H1 (cell line): ENCODE measurements at places on chromosomes 13 and 19. TPM values are rescaled to one million over a fixed set of nuclear protein-coding genes. Genes with fewer than 3 reads are reported as not detected.

GRCh38 chr19:46634045-46634655, 1.9 kb downstream of the GNG8 start:
- peaks cover 44% of the 10 kb centered on the region for H3K27me3 ChIP-seq
- H3K4me3 ChIP-seq: peak overlapping the region; percentile 67
- peak; percentile 98 for DNase-seq
- no peaks in the 10 kb centered on the region for H3K36me3 ChIP-seq
- no peak overlapping the region for H3K27ac ChIP-seq
- peaks cover 13% of the 10 kb centered on the region for H3K4me1 ChIP-seq

- no peak overlapping the region for H3K4me3 ChIP-seq
- DNase-seq: no peak
- H3K4me1 ChIP-seq: no peaks in the 10 kb centered on the region
- no peaks in the 10 kb centered on the region for H3K36me3 ChIP-seq
- no peaks in the 10 kb centered on the region for H3K27me3 ChIP-seq
- no peak overlapping the region for H3K27ac ChIP-seq
These were observed 9.2 kb upstream of the RCBTB1 start for GRCh38 chr13:49594576-49594975.

DNA sequence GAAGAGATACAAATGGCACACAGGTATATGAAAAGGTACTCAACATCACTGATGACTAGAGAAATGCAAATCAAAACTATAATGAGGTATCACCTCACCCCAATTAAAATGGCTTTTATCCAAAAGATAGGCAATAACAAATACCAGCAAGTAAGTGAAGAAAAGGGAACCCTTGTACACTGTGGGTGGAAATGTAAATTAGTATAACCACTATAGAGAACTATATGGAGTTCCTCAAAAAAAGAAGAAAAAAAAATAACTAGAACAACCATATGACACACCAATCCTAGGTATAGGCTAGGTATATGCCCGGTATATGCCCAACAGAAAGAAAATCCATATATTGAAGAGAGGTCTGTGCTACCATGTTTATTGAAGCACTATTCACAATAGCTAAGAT, 150.9 kb downstream of the VWA8 start:
- H3K36me3 ChIP-seq: peaks cover 6% of the 10 kb centered on the region; the same call in 1 of the 2 replicates
- H3K4me1 ChIP-seq: no peaks in the 10 kb centered on the region
- no peak overlapping the region for H3K4me3 ChIP-seq

DNA sequence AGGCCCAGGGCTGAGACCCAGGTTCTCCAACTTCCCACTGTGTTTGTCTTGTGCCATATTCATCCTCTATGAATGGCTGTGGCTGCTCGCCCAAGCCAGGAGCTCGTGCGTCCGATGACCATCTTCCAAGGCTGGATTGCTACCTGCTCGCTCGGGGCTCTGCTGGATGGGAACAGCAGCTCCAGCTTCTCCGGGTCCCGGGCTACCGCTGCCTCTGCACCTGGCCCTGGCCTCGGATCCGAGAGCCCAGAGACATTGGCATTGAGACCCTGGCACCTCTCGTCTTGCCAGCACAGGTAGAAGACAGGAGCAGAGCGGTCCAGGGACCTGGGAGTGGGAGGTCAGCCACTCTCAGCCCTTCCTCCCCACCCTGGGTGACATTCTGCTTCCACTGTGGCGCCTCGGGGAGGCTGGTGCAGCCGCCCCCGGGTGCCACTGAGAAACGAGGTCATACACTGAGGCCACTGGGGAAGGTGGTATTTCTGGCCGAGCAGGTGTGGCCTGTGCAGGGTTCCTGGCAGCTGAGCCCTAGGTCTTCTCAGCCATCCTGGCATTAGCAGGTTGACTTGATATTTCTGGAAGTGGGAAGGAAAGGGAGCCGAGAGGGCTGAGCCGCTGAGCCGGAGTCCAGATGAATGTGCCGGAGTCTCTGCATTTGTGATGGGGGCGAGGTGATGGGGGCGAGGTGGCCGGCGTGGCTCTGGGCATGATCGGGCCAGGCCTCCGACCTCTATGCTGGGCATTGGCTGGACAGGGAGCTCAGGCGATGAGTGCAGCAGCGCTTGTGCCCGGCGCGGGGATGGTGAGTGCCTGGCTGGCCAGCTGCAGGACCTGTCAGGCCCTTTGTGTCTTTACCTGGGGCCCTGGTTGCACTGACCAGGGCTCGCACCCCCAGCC, 18.6 kb downstream of the NDUFB7 start:
- DNase-seq: no peak
- H3K4me3 ChIP-seq: no peak overlapping the region
- no peaks in the 10 kb centered on the region for H3K36me3 ChIP-seq
- no peak overlapping the region for H3K27ac ChIP-seq
- no peaks in the 10 kb centered on the region for H3K27me3 ChIP-seq

DNA sequence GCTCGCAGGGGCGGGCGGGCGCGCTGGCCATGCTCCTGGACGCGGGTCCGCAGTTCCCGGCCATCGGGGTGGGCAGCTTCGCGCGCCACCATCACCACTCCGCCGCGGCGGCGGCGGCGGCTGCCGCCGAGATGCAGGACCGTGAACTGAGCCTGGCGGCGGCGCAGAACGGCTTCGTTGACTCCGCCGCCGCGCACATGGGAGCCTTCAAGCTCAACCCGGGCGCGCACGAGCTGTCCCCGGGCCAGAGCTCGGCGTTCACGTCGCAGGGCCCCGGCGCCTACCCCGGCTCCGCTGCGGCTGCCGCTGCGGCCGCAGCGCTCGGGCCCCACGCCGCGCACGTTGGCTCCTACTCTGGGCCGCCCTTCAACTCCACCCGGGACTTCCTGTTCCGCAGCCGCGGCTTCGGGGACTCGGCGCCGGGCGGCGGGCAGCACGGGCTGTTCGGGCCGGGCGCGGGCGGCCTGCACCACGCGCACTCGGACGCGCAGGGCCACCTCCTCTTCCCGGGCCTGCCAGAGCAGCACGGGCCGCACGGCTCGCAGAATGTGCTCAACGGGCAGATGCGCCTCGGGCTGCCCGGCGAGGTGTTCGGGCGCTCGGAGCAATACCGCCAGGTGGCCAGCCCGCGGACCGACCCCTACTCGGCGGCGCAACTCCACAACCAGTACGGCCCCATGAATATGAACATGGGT, 599 bp downstream of the ZIC2 start:
- H3K27me3 ChIP-seq: peaks cover 7% of the 10 kb centered on the region; the same call in 1 of the 2 replicates
- no peak for DNase-seq
- H3K27ac ChIP-seq: peak overlapping the region; percentile 57; the same call in 1 of the 2 replicates
- H3K36me3 ChIP-seq: peaks cover 48% of the 10 kb centered on the region
- peak overlapping the region; percentile 96 for H3K4me3 ChIP-seq
- no peaks in the 10 kb centered on the region for H3K4me1 ChIP-seq

Gene SLC25A41
- 0.77 TPM in 1 of 2 replicates, not detected in the other for total RNA-seq

DNA sequence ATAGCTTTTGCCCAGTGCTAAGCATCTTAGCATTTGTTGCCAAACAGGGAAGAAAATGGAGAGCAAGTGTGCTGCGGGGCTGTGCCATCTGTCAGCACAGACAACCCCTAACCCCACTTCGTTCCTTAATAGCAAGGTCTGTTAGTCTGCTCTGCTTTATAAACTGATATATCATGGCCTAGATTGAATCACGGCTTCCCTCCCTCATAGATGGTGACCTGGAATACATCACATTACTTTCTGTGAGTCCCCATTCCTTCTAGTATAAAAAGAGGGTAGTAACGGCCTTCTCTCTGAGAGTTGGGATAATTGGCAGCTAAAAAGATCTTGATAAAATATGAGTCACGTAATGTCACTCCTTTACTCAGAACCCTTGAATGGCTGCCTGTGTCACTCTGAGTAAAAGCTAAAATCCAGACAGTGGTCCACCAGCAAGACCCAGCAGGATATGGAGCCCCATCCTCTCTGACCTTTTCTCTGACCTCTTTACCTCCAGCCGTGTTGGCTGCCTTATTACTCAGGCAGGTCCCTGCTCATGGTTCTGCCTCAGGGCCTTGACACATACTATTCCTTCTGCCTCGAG, 151.7 kb downstream of the DLEU7 start:
- H3K36me3 ChIP-seq: no peaks in the 10 kb centered on the region
- no peak for DNase-seq
- H3K4me3 ChIP-seq: no peak overlapping the region
- no peaks in the 10 kb centered on the region for H3K27me3 ChIP-seq

Gene LYPD5
- 0.59 and 0.74 TPM in 2 replicates for total RNA-seq

DNA sequence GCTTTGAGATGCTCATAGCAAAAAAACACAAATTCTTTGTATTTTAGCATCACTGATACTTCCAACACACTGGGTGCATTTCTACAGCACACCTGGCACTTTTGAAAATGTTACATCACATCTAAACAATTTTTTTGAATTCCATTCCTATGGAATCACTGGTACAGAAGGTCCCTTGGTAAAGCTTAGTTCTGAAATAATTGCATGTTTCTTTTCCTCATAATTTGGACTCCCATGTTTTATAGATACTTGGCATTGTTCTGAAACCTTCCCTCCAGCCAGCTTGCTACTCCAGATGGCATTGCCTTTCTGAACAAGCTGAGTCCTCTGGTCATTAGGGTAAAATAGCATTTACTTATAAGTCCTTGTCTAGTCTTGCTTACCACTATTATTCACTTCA, 481.3 kb upstream of the GPC6 start:
- no peak for DNase-seq
- no peaks in the 10 kb centered on the region for H3K36me3 ChIP-seq
- H3K27ac ChIP-seq: no peak overlapping the region
- H3K27me3 ChIP-seq: no peaks in the 10 kb centered on the region

DNA sequence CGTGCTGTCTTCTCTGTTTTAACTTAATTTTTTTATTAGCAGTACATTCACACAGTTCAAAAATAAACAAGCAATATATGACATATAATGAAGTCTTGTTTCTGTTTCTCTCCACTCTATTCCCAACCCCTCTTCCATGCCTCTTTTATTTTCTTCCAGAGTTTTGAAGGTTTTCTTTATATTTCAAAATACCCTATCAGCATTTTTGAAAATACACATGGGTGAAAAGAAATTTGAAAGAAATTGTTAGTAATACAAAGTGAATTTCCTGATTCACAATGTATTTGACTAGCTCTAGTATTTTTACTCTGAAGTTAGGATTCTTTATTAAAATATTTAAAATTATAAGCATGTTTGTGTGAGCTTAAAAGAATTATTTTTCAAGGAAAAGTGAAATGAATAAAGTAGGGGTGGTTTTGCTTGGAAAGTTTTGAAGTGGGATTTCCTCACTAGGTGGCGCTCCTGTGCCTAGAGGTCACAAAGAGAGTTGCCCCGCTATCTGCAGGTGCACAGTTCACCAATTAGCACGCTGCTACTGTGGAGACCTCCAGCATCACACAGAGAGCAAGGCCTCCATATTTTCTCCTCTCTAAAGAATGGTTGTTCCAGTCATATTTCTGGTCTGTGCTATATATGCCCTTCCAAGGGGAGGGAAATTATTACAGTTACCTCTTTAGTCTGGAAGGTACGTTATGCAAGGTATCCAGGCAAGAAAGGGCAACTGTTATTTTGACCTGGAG, 37.6 kb downstream of the SOX21 start:
- no peak overlapping the region for H3K4me3 ChIP-seq
- no peak for DNase-seq
- no peaks in the 10 kb centered on the region for H3K36me3 ChIP-seq
- H3K27ac ChIP-seq: no peak overlapping the region
- H3K27me3 ChIP-seq: no peaks in the 10 kb centered on the region

Gene SYDE1
- 16.8 and 17.7 TPM in 2 replicates for total RNA-seq

DNA sequence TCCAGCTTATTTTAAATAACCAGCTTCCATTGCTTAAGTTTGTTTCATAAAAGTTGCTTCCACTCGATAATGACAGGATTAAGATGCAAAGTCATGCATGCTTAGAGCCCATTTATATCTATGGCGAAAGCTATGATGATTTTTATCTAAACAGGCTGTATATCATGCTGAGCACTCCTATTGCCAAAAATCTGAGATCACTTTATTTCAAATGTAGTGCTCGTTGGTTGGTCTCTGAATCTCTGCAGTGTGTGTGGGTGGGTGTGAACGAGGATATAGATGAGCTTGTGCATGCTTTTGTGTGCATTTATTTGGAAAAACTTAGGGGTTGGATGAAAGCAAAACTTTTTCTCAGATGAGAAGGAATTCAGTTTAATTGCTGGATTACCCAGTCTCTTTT, 27.0 kb upstream of the ARGLU1 start:
- no peak overlapping the region for H3K27ac ChIP-seq
- no peaks in the 10 kb centered on the region for H3K4me1 ChIP-seq
- DNase-seq: no peak
- no peaks in the 10 kb centered on the region for H3K27me3 ChIP-seq
- H3K4me3 ChIP-seq: no peak overlapping the region
